ENCODE measurements at places on chromosomes 13 and 19. TPM values are rescaled to one million over a fixed set of nuclear protein-coding genes. Genes with fewer than 3 reads are reported as not detected.

GRCh38 chr13:51325837-51326236 lies 13.7 kb upstream of the SERPINE3 start:
- no peak overlapping the region for H3K27ac ChIP-seq
- H3K4me3 ChIP-seq, result no peak overlapping the region
- H3K36me3 ChIP-seq, result no peaks in the 10 kb centered on the region

DNA sequence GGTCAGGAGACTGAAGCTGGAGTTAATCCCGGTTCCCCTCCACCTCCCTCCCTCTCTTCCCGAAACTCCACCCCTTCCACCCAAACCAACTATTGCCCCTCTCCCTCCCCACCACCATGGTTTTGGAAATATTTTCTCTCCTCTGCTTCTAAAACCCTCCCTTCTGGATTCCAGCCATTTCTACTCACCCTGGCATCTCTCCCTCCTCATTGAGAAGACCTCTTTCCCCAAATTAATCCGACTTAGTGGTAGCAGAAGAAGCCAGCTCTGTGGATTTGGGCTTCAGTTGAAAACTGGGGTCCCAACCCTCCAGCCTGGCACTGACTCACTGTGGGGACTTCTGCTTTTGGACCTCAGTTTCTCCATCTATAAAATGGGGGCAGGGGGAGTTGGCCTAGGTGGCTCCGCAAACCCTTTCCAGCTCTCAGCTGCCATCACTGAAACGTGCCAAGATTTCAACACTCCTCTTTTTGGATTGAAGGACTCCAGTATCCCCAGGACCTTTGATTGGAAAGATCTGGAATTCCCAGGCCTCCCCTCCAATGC lies 1.6 kb downstream of the GPR4 start:
- no peak for DNase-seq
- H3K36me3 ChIP-seq, result no peaks in the 10 kb centered on the region
- no peak overlapping the region for H3K4me3 ChIP-seq
- H3K4me1 ChIP-seq, result no peaks in the 10 kb centered on the region
- no peak overlapping the region for H3K27ac ChIP-seq

DNA sequence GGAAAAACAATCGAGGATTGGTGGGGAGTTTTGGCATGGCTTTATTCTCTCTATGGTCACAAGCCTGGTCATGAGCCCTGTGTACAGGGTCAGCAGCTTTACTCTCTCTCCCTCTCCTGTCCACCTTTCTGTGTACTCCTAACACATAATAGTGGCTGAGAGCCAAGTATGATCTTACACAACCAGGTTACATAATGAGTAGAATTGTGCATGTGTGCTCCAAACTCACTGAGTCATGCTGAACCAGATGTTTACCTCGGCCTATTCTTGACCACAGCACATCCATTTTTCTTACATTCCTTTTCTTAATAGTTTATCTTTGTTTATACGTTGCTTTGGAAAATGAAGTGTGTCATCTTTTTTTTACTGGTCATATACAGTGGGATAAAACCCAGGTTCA lies 53.1 kb downstream of the ZNF254 start:
- no peak for DNase-seq
- no peaks in the 10 kb centered on the region for H3K27me3 ChIP-seq
- H3K27ac ChIP-seq, result no peak overlapping the region
- H3K4me1 ChIP-seq, result no peaks in the 10 kb centered on the region
- no peak overlapping the region for H3K4me3 ChIP-seq

DNA sequence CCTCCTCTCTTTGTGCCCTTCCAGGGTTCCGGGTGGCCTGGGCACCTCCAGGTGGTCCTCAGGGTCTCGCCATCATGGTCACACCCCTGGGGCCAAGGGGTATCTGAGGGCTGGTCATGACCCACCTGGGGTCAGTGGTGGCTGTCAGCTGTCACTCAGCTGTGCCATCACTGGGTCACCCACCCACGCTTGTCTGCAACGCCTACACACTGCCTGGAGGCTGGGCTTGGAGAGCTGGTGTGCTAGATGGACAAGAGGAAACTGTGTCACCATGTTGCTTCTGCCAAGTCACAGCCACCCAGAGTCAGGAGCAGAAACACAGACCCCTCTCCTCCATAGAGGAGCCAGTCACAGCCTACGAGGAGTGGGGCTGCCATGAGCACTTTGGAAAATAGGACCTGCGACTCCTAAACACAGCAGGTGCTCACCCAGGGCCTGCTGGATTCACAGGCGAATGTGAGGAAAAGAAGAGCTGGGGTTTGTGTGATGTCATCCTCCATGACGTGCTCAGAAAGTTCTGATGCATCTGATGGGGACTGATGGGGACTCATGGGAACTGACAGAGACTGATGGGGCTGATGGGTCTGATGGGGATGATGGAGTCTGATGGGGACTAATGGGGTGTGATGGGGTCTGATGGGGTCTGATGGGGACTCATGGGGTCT lies 10.7 kb upstream of the GRTP1 start:
- no peaks in the 10 kb centered on the region for H3K36me3 ChIP-seq
- no peaks in the 10 kb centered on the region for H3K4me1 ChIP-seq
- no peaks in the 10 kb centered on the region for H3K27me3 ChIP-seq

DNA sequence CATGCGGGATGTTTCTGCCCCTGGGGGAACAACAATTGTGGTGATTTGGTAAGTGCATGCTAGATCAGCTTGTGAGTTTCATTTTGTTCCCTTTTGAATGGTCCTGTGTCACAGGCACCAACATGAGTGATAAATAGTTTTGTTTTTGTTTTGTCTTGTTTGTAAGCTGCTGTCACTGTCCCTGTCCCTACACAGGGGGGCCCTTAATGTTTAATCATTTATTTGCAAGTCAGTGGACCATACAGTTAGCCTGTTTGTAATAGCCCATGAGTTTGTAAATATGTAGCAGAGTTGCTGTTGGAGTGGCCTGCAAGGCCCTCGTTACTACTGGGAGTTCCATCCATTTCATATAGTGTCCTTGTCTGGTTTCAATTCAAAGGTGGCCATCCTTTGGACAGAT lies 979.6 kb upstream of the SPRY2 start:
- H3K4me3 ChIP-seq, result no peak overlapping the region
- no peaks in the 10 kb centered on the region for H3K4me1 ChIP-seq
- H3K27me3 ChIP-seq, result no peaks in the 10 kb centered on the region
- no peak overlapping the region for H3K27ac ChIP-seq
- DNase-seq, result no peak

GRCh38 chr19:38252941-38253691 lies 3.1 kb downstream of the PPP1R14A start:
- H3K4me3 ChIP-seq, result no peak overlapping the region
- H3K36me3 ChIP-seq, result no peaks in the 10 kb centered on the region
- no peak overlapping the region for H3K27ac ChIP-seq
- peaks cover 15% of the 10 kb centered on the region for H3K4me1 ChIP-seq
- H3K27me3 ChIP-seq, result no peaks in the 10 kb centered on the region

- no peaks in the 10 kb centered on the region for H3K4me1 ChIP-seq
- no peaks in the 10 kb centered on the region for H3K27me3 ChIP-seq
- no peaks in the 10 kb centered on the region for H3K36me3 ChIP-seq
- no peak for DNase-seq
- H3K27ac ChIP-seq, result no peak overlapping the region
- no peak overlapping the region for H3K4me3 ChIP-seq
Observed at GRCh38 chr13:46817095-46817494, 20.1 kb upstream of the ESD start.

- no peaks in the 10 kb centered on the region for H3K27me3 ChIP-seq
- DNase-seq, result no peak
Observed at GRCh38 chr13:81283561-81283960, 942.6 kb upstream of the SPRY2 start.

- no peak for DNase-seq
- peaks cover 5% of the 10 kb centered on the region for H3K36me3 ChIP-seq
- peak overlapping the region; percentile 24 for H3K4me3 ChIP-seq
- peak overlapping the region; percentile 20 for H3K27ac ChIP-seq
- no peaks in the 10 kb centered on the region for H3K27me3 ChIP-seq
Observed at GRCh38 chr19:57803594-57804325, 11.0 kb downstream of the ZNF552 start.

- H3K36me3 ChIP-seq, result no peaks in the 10 kb centered on the region
- H3K4me1 ChIP-seq, result peaks cover 9% of the 10 kb centered on the region
- no peak for DNase-seq
- H3K4me3 ChIP-seq, result no peak overlapping the region
- H3K27me3 ChIP-seq, result no peaks in the 10 kb centered on the region
- no peak overlapping the region for H3K27ac ChIP-seq
Observed at GRCh38 chr19:33156334-33156733, 24.4 kb downstream of the WDR88 start.

GRCh38 chr19:28435551-28436271 lies 777.2 kb downstream of the UQCRFS1 start:
- H3K27me3 ChIP-seq, result no peaks in the 10 kb centered on the region
- no peaks in the 10 kb centered on the region for H3K36me3 ChIP-seq
- H3K4me3 ChIP-seq, result no peak overlapping the region
- H3K27ac ChIP-seq, result no peak overlapping the region
- no peak for DNase-seq

PODNL1 gene
- 0.25 TPM for total RNA-seq

YIPF2 gene
- total RNA-seq, result 42.7 TPM

CFAP97D2 gene
- total RNA-seq, result 3.2 TPM

KIR2DL3 gene
- not detected for total RNA-seq

All from pancreas (tissue), 10 donors.